ENCODE measurements at places on chromosomes 1 and 21.

DNA sequence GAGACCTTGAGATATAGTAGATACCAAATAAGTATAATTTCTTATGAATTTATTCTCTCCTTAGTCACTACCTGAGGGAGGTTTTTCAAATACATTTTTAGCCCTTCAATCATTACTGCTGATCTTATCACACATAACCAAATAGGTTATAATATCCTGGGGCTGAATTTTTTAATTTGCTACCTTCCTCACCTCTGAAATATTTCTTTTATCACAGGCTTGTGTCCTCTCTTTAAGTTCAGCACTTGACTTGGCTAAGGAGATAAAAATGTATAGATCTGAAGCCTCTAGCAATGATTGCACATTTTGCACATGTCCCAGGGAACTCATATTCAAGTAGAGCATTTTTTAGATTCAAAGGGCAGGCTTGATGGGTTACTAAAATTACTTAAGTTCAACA is 23.1 kb downstream of the CFH start:
- no peak for DNase-seq

DNA sequence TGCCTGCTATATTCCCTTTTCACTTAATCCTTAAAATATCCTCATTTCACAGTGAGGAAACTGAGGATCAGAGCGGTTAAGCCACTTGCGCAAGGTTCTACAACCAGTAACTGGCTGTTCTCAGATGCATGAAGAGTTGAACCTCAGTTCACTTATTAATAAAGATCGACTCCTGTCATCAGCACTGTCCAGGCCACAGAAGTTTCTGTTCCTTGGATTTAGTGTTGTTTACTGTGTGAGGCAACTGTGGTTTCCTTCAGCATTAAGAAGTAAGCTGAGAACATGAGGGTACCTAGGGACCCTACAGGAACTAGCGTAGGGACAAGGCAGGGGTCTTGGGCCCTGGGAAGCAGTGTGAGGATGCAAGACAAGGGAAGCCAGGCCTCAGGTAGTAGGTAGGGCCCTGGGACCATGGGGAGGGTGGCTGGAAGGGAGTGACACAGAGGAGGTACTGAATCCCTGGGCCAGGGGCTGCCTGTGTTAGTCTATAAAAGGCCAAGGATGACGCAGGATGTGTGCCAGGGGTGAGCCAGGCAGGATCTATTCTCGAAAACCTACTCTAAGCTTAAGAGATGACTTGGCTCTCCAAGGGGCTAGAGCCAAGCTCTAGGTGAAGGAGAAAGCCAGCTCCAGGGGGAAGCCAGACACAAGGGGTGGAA is 181.2 kb upstream of the CSF3R start:
- no peak for DNase-seq

- DNase-seq, result peak; percentile 16
These were observed 35.3 kb upstream of the ACTL8 start for GRCh38 chr1:17719874-17720273.

GRCh38 chr1:183632964-183633363 is 2.6 kb downstream of the ARPC5 start:
- DNase-seq, result peak; percentile 18

Data from fibroblast of skin of right quadriceps (primary cell).